Stimulated activated CD8-positive, alpha-beta memory T cell treated with anti-CD3 and anti-CD28 coated beads, Interleukin-15, amount 100 ng/mL, for 24 hours (primary cell): ENCODE measurements at places on chromosomes 4 and X.

GRCh38 chr4:47145630-47146029 is 114.3 kb downstream of the GABRB1 start:
- no peak for DNase-seq

DNA sequence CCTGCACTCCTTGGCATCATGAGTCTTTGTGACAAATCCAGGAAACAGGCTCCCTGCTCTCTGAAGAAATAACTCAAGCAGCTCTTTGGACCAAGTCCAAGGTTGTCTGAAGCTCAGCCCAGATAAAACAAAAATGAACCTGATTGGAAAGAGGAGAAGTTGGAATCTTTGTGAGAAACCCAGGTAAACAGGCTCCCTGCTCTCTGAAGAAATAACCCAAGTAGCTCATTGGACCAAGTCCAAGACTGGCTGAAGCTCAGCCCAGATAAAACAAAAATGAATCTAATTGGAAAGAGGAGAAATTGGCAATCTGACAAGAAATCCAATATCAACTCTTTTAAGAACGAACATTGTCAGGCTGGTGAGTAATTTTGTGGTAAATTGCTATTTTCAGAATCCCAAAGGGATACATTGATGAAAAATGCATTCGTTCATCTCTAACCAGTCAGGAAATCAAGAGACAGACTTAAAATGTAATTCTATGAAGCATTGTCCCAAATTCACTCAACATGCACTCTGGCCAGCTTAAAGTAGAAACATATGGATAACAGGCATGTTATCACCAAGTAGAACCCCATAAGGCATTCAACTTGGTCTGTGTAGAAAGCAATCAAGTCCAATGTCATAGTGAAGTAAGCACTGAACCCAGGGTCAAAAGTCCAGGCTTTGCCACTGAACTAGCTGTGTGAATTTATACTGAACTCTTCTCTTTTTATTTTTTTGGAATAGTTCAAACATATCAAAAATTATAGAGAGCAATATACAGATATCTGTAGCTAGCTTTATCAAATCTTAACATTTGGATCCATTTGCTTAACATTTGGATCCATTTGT is 16.8 kb upstream of the NFXL1 start:
- no peak for DNase-seq

GRCh38 chr4:74475091-74475800 is 30.3 kb downstream of the AREG start:
- DNase-seq = no peak

GRCh38 chr4:168634276-168634802 is 137.5 kb downstream of the PALLD start:
- DNase-seq = no peak

GRCh38 chr4:153529646-153530045 is 63.5 kb downstream of the TMEM131L start:
- no peak for DNase-seq

- no peak for DNase-seq
Measured at GRCh38 chr4:127967141-127967775, 2.1 kb downstream of the ABHD18 start.

- no peak for DNase-seq
Measured at GRCh38 chrX:111641969-111642368, 39.0 kb upstream of the ALG13 start.

- DNase-seq = no peak
Measured at GRCh38 chr4:53197772-53198142, 168.1 kb downstream of the SCFD2 start.

- DNase-seq = no peak
Measured at GRCh38 chrX:38332505-38332904, 5.2 kb upstream of the RPGR start.

DNA sequence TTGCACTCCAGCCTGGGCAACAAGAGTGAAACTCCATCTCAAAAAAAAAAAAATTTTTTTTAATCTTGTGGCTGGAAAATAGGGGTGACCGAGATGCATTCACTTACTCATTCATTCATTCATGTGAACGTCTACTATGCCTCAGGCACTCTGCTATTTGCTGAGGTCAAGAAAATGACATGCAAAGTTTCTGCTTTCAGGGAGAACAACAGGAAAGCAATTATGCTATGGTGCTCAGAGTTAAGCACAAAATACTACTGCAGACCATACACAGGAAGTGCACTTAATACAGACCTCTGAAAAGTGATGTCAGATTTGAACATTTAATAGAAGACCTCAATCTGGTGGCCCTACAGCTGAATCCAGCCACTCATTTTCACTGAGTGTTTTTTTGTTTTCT is 59.6 kb upstream of the DUSP21 start:
- no peak for DNase-seq

GRCh38 chr4:45971108-45971507 is 152.7 kb downstream of the GABRG1 start:
- no peak for DNase-seq

- no peak for DNase-seq
Measured at GRCh38 chrX:7068939-7069367, 78.6 kb upstream of the STS start.

DNA sequence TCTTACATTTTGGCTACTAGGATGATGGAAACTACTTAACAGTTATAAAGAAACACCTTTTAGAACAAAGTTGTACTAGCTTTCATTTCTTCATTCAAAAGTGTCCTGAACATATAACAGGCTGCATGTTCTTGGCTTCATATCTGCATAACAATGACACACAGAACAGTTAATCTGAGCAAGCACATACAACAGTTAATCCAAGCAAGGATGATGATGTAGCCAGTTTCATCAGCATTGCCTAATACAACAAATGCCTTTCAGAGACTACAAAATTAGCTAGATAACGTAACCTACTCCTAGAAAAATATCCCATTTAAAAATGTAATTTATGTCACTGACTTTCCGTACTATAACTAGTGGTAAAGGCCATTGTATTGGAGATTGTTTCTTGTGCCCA is 182.1 kb downstream of the SCFD2 start:
- DNase-seq = no peak

- no peak for DNase-seq
Measured at GRCh38 chrX:14125462-14125861, 95.8 kb upstream of the GEMIN8 start.

- no peak for DNase-seq
Measured at GRCh38 chr4:162959046-162959445, 207.6 kb downstream of the NAF1 start.

DNA sequence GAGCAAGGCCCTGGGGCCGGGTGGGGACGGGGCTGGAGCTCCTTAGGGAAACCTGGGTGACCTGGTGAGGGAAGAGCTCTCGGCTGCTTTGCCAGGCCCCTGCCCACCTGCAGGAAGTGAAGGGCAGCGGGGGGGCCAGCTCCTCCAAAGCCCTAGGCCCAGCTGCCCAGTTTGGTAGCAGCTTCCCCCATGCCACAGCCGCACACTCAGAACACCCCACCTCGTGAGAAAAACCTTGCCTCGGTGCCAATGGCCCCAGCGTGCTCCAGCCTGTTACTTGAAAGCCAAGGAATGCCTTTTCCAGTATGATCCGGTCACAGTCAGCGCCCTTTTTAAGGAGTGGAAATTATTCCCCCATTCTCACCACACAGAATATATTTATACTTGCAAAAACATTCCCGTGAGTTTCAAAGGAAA is 38.3 kb downstream of the ACOX3 start:
- no peak for DNase-seq

GRCh38 chr4:7328913-7329638 is 105.7 kb downstream of the PSAPL1 start:
- DNase-seq = no peak

DNA sequence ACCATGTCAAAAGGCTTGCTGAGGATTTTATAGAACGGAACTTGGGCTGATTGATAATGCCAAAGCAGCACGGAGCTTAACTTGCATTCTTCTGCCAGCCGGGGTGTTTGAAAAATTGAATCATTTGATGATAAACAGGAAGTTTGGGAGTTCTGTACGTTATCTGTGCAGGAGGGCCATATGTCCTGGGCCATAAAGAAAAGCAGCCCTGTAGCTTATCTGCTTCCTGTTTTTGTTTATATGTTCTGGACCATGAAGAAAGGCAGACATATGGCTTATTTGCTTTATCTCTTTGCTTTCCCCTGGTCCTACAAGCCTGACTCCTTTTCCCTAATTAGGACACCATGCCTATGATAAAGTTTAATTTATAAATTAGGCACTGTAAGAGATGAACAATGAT is 62.4 kb downstream of the HOPX start:
- DNase-seq = no peak

- no peak for DNase-seq
Measured at GRCh38 chr4:21769404-21770147, 179.0 kb downstream of the KCNIP4 start.

DNA sequence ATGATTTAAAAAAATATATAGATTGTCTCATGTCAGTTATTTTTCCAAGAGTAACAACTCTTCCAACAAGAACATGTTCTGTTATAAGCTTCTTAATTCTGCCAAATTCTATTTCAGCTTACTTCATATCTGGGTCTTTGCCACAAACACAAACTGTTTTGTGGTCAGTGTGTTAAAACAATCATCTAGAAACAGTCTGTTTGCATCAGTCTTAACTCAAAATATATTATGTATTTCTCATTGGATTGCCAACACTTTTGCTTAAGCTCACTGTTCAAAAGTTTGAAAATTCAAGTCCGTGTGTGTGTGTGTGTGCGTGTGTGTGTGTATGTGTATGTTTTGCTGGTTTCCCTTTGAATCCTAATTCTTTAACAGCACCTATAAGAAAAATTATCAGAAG is 752.3 kb upstream of the NDST4 start:
- no peak for DNase-seq

- DNase-seq = no peak
Measured at GRCh38 chrX:129836827-129837226, 6.9 kb downstream of the ZDHHC9 start.

DNA sequence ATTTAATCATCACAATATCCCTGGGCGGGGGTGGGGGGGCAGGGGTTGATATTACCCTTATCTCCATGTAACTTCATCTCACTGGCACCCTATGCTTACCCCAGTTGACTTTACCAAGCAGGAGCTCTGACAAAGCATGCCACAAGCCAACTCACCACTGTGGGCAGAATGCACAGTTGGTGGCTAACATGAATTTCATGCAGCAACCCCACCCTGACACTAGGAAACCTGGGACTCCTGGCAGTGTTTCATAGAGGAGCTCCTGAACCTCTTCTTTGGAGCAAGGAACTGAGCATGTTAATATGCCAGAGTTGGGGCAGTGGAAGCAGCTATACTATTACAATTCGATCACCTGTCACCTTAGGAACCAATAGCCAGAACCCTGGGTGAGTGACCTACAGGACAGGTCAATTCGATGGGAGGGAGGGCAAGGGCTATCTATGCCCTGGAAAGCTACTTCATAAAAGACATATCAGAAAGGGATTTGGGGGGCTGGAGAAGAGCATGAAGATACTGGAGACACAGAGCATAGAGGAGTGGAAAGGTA is 97.2 kb upstream of the ACSL4 start:
- no peak for DNase-seq

- DNase-seq = no peak
Measured at GRCh38 chr4:130478406-130478805, 1382.5 kb downstream of the C4orf33 start.

DNA sequence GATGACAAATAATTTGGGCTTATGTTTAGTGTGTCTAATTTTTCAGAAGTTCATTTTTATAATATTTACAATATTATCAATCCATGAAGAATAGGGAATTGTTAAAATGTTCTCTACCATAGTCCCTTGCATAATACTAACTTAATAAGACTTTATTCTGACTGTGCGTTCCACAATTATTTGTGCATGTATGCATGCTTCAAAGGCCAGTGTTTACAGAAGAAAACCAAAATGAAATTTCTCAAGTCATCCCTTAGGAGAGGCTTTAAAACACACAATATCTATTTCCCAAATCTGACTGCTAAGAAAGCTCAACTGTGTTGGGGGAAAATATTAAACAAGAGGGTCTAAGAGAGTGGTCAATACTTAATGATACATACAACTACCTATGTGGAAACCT is 226.3 kb upstream of the ANKRD50 start:
- DNase-seq = no peak

DNA sequence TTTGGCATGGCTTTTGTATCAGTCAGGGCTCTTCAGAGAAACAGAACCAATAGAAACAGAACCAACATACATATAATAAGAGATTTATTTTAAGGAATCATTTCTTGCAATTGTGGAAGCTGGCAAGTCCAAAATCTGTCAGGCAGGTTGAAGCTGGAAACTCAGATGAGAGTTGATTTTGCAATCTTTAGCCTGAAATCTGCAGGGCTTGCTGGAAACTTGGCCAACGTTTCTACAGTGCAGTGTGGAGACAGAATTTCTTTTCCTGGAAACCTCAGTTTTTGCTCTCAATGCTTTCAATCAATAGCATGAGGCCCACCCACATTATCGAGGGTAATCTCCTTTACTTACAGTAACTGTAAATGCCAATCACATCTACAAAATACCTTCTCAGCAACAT is 45.4 kb downstream of the COMMD8 start:
- DNase-seq = no peak

DNA sequence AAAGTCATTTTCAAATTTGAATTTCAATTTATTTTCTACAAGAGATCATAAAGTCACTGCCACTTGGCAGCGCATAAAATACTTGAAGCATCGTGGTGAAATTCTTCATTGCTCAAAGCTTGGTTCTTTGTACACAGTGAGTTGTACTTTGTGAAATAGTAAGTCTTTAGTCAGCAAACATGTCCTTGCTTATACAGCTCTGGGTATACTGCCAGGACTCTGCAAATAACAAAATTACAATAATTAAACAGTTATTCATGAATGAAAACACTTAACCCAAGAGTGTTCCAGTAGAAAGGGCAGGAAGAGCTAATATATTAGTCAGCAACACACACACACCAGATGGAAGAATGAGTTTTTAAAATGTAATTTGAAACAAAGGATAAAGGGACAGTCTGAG is 1300.9 kb upstream of the DIAPH2 start:
- DNase-seq = no peak

GRCh38 chr4:24557026-24558025 is 27.0 kb downstream of the DHX15 start:
- no peak for DNase-seq

DNA sequence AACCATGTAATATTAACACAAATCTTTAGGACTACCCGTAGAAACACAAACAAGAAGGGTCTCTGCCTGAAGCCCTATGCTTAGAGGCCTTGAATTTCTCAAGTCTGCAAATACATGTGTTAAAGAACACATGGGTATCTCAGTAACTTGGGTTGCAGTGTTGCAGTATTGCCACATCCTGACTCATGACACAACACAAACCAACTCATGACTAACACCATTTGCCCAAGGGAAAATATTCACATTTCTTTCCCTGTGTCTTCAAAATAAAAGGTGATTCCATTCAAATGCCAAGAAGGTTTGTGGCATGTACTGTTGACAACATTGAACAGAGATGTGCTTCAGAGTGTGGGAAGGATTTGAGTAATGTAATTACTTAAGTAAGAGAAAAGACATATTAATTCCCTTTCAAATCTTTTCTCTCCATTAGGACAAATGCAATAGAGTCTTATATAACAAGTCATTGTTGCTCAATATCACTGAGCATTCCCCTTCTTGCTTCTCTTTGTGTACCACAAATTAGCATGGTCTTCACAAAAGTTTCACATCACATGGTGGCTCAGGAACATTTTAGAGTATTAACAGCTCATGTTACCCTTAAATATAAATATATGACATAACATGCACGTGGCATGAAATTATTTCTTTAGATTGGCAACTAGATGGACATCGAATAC is 487.1 kb downstream of the STPG2 start:
- no peak for DNase-seq

- no peak for DNase-seq
Measured at GRCh38 chr4:155608225-155608885, 58.3 kb upstream of the GUCY1A1 start.

- no peak for DNase-seq
Measured at GRCh38 chrX:131614241-131614640, 70.4 kb downstream of the OR13H1 start.

- DNase-seq = no peak
Measured at GRCh38 chr4:69731241-69731640, 29.2 kb downstream of the SULT1B1 start.

GRCh38 chrX:129600981-129601424 is 53.8 kb downstream of the APLN start:
- no peak for DNase-seq
